GM10248 (cell line): ENCODE measurements at places on chromosomes 6 and 20.
A peak's percentile ranks its signal among the peaks of the same experiment; 100 is the strongest.

DNA sequence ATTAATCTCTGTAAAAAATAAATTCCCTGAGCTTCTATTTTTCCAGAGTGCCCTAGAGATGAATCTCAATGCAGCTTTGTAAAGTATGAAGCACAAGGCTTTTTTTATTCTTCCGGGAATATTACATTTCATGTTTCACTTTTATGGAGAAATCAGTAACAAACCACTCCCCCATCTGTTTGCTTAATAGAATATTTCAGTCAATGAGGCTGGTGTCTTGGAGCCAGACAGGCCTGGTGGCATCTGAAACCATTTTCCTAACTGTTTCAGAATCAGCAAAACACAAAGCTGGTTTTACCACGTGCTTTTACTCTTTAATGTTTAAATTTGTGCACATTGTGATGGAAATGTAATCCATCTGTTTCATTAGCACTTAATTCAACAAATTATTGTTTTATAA lies 400.8 kb upstream of the HSF2 start:
- no peak for DNase-seq

- DNase-seq = no peak
These were observed 336.2 kb downstream of the UTRN start for GRCh38 chr6:144621332-144621731.

DNA sequence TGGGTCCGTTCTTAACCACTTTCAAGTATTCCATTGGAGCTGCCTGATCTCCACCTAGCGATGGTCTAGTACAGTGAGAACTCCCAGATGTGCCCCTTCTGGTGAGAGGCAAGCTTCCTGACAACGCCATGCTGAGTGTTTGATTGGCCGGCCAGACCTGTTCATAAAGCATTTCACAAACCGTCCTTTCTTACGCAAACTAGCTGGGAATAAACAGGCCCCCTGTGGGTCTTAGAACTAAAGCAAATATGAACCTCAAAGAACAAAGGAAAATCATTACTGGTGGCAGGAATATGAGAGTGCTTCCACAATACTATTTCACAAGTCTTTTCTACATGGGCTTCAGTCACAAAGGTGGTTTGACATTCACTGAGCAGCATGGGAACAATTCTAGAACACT lies 15.6 kb upstream of the GCNT2 start:
- no peak for DNase-seq

GRCh38 chr20:2451939-2452732 lies 18.5 kb downstream of the SNRPB start:
- DNase-seq = peak; percentile 62

DNA sequence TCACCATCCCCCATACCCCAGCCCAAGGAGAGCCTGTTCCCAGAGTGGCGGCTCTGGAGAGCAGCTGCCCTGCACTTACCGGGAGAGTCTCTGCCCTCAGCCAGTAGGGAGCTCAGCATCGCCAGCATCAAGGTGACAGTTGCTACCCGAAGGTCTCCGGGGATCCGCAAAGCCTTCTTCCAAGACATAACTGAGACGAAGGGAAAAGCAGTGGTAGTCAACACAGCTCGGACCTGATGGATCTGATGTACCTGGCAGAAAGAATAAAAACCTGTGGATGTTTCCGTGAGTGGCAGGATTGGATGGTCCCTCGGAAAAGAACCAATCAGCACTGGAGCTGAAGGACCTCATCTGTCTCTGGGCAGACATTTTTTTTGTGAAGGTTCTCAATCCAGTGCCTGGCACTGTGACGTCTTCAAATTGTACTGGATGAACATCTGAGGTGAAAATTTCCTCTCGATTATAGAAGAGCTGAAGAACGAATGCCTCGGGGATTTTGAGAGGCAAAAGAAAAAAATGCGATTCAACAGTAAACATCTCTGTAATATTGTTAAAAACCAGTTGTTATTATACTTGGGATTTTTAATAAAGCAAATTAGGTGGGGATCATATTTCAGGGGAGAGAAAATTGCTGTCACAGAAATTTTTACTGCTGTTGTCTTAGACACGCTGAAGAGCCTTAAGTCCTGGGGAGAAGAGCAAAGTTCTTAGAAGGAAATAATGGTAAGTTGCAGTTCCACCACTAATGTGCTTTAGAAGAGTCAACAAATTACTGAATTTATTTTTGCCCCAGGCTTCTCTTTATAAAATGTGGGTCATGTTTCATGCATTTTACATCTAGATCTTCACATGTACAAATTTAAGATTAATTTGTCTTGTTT lies at the start of gene HLA-DQB1:
TSS of gene HLA-DQB1 (minus strand) at position 238 of the 881 bp plus-strand sequence. CDS start at position 188, 50 bp downstream.
- peak; percentile 81 for DNase-seq

DNA sequence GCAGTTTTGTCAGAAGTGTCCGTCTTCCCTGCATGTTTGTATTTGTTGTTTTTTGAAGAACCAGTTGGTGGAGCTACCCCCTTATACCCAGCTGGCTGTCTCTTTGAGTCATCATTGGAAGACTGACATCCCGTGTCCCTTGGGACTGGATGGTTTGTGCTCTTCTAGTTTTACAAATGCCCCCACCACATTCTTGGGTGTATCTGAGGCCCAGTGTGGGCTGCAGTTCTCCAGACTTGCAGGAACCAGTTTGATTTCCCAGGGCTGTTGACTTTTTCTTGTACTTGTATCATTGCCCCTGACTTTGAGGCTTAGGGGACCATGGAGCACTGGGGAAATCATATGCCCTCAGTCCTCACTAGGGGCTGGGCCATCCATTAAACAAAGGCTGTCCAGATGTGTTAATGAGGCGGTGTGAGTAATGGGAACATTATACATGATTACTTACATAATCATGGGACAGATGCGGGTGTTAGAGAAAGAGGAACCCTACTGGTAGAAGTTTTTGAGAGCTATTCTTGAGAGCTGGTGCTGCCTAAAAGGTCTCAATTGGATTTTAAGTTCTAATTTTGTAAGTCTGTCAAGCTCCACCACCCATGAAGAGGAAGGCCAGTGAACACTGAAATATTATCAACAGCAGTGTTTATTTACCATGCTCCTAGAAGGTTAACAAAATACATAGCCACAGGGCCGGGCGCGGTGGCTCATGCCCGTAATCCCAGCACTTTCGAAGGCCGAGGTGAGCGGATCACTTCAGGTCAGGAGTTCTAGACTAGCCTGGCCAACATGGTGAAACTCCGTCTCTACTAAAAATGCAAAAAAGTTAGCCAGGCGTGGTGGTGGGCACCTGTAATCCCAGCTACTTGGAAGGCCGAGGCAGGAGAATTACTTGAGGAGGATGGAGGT lies 8.5 kb downstream of the JARID2 start:
- no peak for DNase-seq

DNA sequence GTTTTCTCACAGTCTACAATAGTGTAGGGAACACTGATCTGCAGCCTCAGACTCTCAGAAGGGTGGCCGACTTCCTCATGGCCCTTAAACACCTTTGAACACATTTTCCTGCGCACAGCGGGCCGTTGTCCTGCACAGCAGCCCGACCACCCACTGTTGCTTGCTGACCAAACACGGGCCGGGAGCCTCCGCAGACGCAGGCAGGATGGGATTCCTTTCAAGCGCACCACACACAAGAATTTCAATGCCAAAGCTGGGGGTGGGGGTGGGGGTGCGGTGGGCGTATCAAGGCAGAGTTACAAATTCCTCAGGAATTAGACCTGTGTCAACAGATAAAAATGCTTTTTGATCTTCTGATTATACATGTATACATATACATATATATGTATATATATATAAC lies 74.5 kb downstream of the HUS1B start:
- DNase-seq = no peak

- no peak for DNase-seq
These were observed 54.4 kb downstream of the TPD52L1 start for GRCh38 chr6:125207956-125208355.

DNA sequence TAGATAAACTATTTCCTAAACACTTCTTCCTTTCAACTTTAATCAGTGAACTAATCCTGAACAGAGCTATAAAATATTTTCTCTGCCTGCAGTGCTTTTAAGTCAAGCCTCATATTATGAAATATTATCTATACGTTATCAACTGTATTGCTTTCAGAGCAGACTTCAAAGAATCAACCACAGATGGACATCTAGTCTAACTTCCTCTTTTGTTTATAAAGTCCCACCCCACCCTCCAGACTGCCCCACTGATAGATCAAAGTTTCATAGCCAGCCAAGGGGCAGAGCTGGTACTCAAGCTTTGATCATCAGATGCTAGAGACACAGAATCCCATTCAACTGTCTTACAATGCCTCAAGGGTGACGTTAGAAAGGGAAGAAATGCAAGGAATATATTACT lies 308.3 kb downstream of the LAMA2 start:
- no peak for DNase-seq

- no peak for DNase-seq
These were observed 47.2 kb downstream of the TRERF1 start for GRCh38 chr6:42404484-42404883.

GRCh38 chr6:6730831-6731230 lies 142.3 kb downstream of the LY86 start:
- DNase-seq = no peak

GRCh38 chr6:110517034-110517433 lies 40.6 kb upstream of the SLC22A16 start:
- no peak for DNase-seq

DNA sequence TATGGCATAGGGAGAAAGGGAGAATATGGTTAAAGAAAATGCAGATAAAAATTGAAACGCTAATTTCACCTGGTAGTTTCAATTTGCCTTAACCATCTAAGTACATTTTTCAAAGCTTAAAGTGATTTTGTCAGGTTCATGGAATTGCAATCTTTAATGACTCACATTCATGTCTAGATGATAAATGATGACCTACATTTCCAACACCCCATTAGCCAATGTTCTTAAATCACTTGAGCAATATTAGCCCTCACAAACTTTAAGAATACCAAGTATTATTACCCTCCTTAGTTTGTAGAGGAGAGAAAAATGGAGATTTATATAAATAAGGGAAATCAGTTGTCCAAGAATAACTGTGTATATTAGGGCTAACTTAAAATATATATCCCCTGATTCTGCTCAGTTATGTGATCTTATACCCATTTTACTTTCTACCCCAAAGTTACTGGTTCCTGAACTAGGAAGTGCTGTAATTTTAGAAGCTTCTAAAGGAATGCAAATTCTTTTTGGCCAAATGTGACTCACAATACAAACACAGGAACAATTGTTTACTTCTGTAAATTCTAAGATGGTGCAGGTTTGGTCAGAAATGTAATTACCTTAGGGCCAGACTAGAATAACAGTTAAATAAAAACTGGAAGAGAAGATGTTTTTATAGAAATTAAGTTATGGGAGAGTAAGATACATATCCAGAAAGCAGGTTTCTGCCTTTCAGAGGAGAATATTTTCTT lies 34.5 kb downstream of the TPBG start:
- DNase-seq = no peak

- no peak for DNase-seq
These were observed 6.3 kb downstream of the ACOT8 start for GRCh38 chr20:45850926-45851325.

DNA sequence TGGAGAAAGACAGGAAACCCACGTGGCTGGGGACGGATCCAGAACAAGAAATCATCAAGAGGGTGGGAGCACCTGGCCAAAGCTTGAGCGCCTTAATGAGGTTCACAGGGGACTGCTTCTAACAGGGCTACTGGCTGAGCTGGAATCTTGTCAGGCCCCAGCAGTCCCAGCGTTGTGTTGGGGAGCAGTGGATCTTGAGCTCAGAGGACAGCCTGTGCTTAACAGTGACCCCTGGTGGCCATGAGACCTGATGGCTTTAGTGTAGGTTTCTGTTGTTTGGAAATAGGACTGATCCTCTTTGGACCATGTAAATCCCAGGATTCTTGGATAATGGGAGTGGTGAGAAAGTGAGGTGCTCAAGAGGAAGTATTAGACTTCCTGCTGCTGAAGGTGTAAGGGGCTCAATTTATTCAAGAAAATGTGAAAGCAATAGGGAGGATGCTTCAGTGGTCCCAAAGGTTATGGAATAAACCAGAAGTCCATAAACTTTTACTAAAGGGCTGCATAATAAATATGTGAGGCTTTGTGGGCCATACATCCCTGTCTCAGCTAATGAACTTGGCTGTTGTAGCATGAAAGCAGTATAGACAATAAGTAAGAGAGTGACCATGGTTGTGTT lies 216.2 kb downstream of the NFATC2 start:
- peak; percentile 40 for DNase-seq

- DNase-seq = no peak
These were observed 22.4 kb downstream of the ZMYND8 start for GRCh38 chr20:47334022-47334551.

- DNase-seq = no peak
These were observed 10.7 kb upstream of the MUC21 start for GRCh38 chr6:30972816-30973215.

GRCh38 chr20:49570828-49571552 lies 3.1 kb upstream of the PTGIS start:
- DNase-seq = no peak

DNA sequence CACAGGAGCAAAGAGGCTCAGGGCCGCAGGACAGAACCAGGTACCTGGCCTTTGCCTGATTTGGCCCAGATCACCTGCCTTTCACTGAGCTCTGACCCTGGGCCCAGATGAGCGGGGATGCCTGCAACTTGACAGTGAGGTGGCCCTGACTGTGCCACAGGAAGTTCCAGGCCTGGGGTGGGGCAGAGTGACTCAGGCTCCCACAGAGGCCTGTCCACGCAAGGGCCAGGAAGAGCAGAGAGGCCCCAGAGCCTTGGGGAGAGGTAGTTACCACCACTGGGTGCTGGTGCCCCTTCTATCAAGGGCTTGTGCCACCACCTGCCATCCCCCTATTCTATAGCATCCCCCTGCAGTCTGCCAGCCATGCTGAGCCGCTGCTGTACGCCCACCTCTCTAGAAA lies 4.1 kb upstream of the NOL4L start:
- DNase-seq = no peak

GRCh38 chr20:49420292-49420691 lies 62.2 kb downstream of the KCNB1 start:
- no peak for DNase-seq

DNA sequence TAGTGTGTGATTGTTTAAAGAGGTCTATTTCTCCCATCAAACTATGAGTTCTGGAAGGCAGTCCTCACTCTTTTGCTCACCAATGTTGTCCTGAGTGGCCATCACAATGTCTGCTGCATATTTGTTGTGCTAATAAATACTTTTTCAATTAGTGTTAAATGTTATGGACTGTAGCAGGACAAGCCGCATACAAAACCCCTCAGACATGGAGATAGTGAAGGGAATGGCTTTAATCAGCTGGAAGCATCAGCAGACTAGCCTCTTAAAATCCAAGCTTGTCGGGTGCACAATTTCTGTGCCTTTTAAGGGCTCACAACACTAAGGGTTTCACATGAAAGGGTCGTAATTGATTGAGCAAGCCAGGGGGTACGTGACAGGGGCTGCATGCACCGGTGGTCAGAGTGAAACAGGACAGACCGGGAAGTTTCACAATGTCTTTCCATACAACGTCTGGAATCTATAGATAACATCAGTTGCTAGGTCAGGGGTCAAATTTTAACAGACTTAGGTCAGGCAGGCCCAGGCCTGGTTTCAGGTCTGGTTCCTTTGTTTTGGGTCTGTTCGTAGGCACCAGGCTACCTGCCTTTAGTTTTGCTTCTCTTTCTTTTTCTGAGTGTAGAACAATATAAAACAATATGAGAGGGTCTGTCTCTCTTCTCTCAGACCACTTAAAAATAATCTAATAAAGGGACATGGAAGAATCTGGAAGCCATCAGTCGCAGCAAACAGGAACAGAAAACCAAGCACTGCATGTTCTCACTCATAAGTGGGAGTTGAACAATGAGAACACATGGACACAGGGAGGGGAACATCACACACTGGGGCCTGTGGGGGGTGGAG lies 327.6 kb upstream of the HTR1E start:
- no peak for DNase-seq
